ENCODE measurements at places on chromosomes 16 and 17.

GRCh38 chr16:53600126-53600525 is 97.1 kb upstream of the AKTIP start:
- DNase-seq = no peak

DNA sequence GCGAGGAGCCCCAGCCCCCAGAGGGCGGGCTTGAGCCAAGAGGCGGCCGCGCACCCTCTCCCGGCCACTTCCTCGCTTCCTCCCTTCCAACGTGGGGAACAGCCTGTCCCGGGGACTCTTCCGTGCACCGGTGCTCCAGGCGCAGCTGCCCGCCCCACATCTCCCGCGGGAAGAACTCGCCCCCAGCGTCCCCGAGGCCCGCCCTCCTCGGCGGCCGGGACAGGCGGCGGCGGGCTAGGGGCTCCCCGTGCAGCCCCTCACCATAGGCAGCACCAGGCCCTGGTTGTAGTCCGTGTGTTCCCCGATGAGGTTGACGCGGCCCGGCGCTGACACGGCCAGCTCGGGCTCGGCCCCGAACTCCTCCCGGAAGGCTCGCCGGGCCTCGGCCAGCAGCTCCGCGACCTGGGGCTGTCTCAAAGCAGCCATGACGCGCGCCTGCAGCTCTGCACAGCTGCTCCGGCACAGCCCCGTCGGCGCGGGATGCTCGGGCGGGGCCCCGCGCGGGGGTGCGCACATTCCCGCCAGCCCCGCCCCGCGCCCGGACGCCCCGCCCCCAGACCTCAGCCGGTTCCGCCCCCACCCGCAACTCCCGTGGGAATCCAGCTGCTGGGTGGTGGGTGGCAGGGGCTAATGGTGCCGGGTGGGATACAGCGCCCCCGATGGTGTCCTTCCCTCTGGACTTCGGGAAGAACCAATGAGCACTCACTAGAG is at the start of gene GALK1:
Gene GALK1 (minus strand): TSS at position 482 of the 711 bp plus-strand sequence. CDS start 56 bp downstream, at position 426.
- peak; percentile 82 for DNase-seq

- no peak for DNase-seq
These were observed 15.3 kb upstream of the TNFRSF13B start for GRCh38 chr17:16987066-16987829.

DNA sequence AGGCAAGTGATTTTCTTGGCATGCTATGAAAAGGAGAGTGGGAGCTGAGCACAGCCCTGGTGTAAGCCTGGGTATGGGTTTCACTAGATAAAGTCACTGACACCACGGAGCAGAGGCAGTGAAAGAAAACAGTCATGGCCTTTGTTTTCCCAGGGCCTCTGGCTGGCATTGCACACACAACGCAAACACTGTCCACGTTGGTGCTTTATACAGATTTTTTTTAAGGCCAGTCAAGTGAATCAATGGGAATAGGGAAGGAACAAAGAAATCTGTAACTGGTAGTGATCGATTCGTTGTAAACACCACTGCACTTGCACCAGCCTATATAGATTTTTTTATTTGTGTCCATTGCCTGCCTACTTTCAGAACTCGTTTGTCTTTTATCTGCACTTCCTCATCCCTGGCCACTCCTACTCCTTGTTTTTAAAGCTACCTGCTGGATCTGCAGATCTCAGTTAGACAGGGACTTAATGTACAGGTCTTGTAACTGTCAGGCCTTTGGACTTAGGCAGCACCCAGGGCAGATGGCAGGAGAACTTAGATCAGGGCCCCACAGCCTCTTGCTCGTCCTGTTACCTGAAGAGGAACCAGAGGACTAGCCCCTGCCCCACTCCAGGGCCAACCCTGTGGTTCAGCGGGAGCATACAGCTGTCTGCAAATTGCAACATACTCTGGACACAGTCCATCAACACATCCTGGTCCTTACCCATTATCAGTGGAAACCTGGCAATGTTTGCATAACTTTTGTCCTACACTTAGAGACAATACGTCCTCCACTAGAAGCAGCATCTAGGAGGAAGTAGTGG is 10.6 kb upstream of the TMIGD1 start:
- DNase-seq = peak; percentile 77

DNA sequence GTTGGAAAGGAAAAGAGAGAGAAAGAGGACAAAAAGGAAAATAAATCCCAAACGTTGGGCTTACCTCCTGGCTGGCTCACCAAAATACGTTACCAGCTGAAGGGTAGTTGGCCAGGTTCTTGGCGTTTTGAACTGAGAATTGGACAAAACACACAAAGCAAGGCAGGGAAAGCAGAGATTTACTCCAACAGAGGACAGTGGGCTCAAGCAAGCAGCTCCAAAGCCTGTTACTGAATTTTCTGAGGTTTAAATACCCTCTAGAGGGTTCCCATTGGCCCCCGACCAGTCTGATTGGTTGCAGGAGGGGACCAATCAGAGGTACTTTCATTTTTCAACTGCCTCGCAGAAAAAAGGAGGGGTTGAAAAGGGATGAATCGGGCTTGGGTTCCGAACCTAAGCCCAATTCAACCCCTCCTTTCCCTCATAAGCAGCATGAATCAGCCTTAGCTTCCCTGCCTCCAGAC is 55.6 kb upstream of the ALOX12 start:
- no peak for DNase-seq

GRCh38 chr17:60110586-60110985 is 31.9 kb upstream of the HEATR6 start:
- DNase-seq = no peak

DNA sequence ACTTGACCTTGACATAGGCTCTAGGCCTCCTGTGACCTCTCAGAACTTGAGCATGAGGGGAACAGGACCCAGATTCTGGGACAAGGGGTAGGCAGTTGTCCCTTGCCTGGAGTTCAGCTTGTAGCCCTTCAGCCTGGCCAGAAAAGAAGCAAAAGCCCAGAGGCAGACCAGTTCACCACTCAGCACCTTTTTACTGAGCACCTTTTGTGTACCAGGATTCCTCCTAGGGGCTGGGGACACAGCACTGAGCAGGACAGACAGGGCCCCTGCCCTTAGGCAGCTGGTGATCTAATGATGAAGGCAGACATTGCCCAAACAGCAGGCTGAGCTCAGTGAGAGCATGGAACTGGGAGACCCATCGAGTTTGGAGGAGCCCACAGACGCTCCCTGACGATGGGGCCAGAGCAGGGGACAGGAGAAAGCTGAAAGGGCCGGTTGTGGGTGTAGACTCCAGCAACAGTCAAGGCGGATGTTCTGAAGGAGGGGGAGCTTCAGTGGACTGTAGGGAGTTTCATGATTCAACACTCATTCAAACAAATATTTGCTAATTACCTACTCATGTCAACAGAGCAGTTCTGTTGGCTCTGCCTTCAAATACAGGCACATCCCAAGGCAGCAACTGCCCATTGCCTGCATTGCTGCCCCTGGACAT is 32.0 kb downstream of the SBK1 start:
- DNase-seq = no peak

- DNase-seq = no peak
These were observed 23.7 kb upstream of the BCO1 start for GRCh38 chr16:81214745-81215166.

- no peak for DNase-seq
These were observed 233.9 kb downstream of the MRTFB start for GRCh38 chr16:14304891-14305460.

DNA sequence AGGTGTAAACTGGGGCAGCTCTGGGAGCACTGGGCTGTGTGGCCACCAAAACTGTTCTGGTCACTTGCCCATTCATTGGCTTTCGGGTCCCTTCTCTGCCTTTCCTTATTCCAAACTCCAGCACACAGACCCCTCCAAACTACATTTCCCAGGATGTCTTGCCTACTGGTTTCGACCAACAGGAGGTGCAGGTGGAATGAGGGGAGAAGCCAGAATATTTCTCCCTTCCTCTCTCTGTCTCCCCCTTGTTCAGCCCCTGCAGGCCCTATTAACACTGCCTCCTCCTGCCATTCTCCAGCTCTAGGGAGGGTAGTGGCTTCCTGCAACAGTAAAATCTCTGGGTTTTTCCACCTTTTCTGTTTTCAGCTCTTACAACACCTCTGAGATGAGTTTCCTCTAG is 13.2 kb upstream of the NAGPA start:
- DNase-seq = no peak

Data from inflammatory macrophage (primary cell).